ENCODE measurements at places on chromosomes 12 and 14. TPM values are rescaled to one million over a fixed set of nuclear protein-coding genes. Genes with fewer than 3 reads are reported as not detected.

Gene TSPAN19
- 2.9 TPM for total RNA-seq

Gene NGB
- 0.22 TPM for total RNA-seq

Gene CLEC2D
- 7.2 TPM for total RNA-seq

Gene LRRC9
- total RNA-seq = 1.3 TPM

Gene SMCO3
- total RNA-seq = not detected

Gene PRKAG1
- total RNA-seq = 58.2 TPM

Gene GALNT9
- 13.7 TPM for total RNA-seq

Gene KRT78
- total RNA-seq = not detected

Gene AQP2
- not detected for total RNA-seq

Gene M6PR
- 98.8 TPM for total RNA-seq

Gene LRRC10
- not detected for total RNA-seq
